ENCODE measurements at places on chromosomes 13 and 19. TPM values are rescaled to one million over a fixed set of nuclear protein-coding genes. Genes with fewer than 3 reads are reported as not detected.

The COX7A1 gene
- not detected for total RNA-seq

The CGB3 gene
- total RNA-seq, result not detected

The ZNF559 gene
- 12.8 TPM for total RNA-seq

The B3GNT3 gene
- total RNA-seq, result 0.53 TPM

The LHB gene
- total RNA-seq, result not detected

The CLEC17A gene
- total RNA-seq, result not detected

The GPR42 gene
- total RNA-seq, result not detected

The TEX29 gene
- total RNA-seq, result 0.59 TPM

The CYP2A7 gene
- not detected for total RNA-seq

The KIR2DL3 gene
- not detected for total RNA-seq

The IGFL1 gene
- total RNA-seq, result not detected

The MIR17HG gene
- total RNA-seq, result 13.2 TPM

The ZNF625 gene
- 5.1 TPM for total RNA-seq

The SIGLEC9 gene
- total RNA-seq, result 0.71 TPM

The GFY gene
- not detected for total RNA-seq

The VSTM2B gene
- total RNA-seq, result not detected

The NXNL1 gene
- total RNA-seq, result not detected

The PRSS57 gene
- not detected for total RNA-seq

The EVI5L gene
- 12.0 TPM for total RNA-seq

The FXYD7 gene
- 3.5 TPM for total RNA-seq

The CGB8 gene
- total RNA-seq, result not detected

The NDUFA7 gene
- 30.0 TPM for total RNA-seq

The TMEM38A gene
- total RNA-seq, result 0.57 TPM

The CPT1C gene
- 1.1 TPM for total RNA-seq

The RNASEH2B gene
- 99.4 TPM for total RNA-seq

The PALM gene
- total RNA-seq, result not detected

The ANGPTL8 gene
- not detected for total RNA-seq

The CRX gene
- not detected for total RNA-seq

The C19orf67 gene
- total RNA-seq, result 0.60 TPM

The HIPK4 gene
- 0.12 TPM for total RNA-seq

The EBI3 gene
- not detected for total RNA-seq

The RGL3 gene
- not detected for total RNA-seq

The ZNF69 gene
- total RNA-seq, result 1.5 TPM

The PINLYP gene
- 0.27 TPM for total RNA-seq

The LILRA1 gene
- total RNA-seq, result 4.3 TPM

The GPC6 gene
- not detected for total RNA-seq

The DDA1 gene
- total RNA-seq, result 40.6 TPM

The IL17D gene
- total RNA-seq, result 0.32 TPM

The PABPC3 gene
- total RNA-seq, result 0.65 TPM

The EFNA2 gene
- not detected for total RNA-seq

The SIGLEC14 gene
- total RNA-seq, result 2.4 TPM

The TLE2 gene
- total RNA-seq, result 33.6 TPM

The SCN1B gene
- 1.8 TPM for total RNA-seq

The CEACAM20 gene
- not detected for total RNA-seq

The VASP gene
- total RNA-seq, result 203 TPM

The ZNF345 gene
- total RNA-seq, result 6.2 TPM

The AP1M2 gene
- total RNA-seq, result not detected

All from naive thymus-derived CD4-positive, alpha-beta T cell (primary cell).